ENCODE measurements at places on chromosomes 16 and 17.

DNA sequence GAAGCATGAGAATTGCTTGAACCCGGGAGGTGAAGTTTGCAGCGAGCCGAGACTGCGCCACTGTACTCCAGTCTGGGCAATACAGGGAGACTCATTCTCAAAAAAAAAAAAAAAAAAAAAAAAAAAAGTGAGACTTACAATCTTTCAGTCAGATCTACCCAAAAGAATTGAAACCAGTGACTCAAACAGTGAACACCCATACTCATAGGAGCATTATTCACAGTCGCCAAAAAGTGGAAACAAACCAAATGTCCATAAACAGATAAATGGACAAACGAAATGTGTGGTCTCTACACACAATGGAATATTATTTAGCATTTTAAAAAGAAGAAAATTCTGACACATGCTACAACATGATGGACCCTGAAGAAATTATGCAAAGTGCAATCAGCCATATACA lies 9.1 kb upstream of the SCNN1B start:
- no peak for DNase-seq

DNA sequence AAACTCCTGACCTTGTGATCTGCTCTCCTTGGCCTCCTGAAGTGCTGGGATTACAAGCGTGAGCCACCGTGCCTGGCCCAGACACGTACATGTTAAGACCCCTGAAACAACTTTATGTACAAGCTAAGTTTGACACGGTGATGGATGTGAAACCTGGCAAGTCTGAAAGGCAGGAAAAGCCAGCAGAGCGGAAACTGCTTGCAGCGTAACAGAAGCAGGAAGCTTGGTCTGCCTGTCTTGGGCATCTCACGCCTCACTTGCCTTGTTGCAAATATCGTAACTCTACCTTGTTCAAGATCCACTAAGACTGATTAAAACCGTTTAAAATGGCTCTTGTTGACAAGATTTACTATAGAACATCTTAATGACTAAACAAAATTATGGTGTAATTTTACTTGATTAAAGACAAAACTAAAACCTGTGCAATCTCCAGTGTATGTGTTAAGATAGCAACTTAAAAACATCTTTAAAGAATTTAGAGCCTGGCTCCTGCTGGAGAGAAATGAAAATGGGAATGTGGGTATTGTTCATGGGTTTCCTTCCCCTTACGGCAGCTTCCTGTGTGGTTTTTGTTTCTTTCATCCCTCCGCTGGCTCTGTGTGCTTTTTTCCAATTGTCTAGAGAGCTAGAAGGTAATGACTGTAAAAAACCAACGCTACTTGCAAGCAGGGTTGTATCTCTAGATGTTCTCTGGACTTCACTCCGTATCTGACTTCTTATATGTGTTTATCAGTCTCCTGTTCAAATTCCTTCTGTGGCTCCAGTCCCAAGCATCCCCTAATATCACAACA lies 477.6 kb downstream of the XYLT1 start:
- no peak for DNase-seq

DNA sequence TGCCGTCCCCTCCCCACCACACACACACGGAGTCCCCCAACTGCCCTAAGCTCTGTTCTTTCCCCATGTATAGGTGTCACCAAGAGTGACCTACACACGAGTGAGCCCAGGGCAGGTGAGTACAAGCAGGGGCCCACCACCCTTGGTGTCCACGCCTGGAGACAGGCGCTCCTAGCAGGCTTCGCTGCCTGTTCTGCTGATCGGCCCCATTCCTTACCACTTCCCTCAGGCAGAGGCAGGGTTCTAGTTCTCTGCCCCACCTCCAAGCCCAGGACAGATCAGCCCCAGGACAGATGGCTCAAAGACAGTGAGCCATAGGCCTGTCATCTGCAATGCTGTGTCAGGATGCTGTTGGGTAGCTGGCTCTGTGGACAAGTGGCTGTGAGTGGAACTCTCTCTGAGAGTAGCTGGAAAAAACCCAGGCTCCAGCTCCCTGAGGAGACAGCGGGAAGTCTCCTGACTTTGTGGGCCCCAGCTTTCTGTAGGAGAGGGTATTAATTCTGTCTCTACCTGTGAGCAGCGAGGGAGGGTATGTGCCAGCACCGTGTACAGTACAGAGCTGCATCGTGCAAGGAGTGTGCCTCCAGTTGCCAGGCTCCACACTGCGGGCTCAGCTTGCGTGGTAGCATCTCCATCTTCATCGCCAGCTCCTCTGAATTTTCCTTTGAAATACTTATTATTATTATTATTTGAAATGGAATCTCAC lies 897 bp downstream of the TP53I13 start:
- no peak for DNase-seq

DNA sequence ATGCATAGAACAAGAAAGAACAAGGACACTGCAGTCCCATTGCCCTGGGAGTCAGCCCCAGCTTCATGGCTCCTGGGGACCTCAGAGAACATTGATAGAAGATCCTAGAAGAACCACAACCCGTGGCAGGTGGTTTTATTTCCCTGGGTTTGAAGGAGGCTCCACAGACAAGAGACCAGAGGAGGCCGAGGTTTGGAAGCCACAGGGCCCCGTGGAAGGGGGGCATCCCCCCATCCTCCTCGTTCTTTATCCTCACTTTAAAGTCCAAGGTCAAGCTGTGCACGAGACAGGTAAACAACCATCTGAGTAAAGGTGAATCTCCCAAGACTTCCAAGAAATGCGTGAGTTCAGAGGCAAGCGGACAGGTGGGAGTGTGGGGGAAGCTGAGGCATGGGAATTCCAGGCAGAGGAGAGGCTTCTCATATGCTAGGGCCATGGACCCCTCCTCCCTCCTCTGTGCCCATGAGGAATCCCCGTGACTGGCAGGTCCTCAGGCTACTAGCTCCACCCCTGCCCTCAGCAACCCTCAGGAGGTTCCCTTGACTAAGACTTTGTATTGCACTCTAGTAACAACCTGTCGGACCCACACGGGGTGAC lies 849 bp upstream of the SULT1A1 start:
- no peak for DNase-seq

GRCh38 chr17:53462393-53462811 lies 360.3 kb upstream of the KIF2B start:
- no peak for DNase-seq

DNA sequence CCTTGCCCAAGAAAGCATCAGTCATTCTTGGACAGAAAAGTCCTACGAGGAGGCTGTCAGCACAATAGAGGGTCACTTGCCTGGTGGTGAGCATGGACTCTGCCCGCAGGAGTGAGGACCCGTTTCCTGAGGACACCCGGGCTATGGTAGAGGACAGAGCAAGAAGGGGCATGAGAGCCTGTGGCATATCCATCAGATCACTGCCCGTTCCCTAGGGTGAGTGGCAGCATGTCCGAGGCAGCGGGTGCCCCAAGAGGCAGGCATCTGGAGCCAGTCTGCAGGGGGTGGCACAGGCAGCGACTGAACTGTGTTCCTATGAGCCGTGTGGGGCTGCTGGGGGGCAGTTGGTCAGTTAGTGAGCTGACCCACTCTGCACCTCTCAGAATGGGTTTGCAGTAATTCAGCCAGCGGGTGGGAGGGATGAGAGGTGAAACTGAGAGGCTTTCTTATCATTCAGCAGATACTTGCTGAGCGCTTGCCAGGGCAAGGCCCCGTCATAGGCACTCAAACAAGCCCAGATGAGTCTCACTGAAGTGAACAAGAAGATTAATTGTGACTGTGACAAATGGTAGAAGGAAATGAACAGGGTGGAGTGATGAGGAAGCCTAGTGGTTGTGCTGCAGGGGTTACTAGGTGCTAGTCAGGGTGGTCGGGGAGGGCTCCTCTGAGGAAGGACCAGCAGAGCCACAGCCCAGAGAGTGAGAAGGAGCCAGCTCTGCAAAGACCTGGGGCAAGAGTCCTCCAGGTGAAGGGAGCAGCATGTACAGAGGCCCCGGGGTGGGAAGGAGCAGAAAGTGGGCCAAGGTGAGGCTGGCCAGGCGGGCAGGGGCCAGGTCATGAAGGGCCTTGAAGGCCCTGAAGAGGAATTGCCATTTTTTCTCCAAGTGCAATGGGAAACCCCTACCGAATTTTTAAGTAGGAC lies 87.9 kb downstream of the CLEC16A start:
- no peak for DNase-seq

DNA sequence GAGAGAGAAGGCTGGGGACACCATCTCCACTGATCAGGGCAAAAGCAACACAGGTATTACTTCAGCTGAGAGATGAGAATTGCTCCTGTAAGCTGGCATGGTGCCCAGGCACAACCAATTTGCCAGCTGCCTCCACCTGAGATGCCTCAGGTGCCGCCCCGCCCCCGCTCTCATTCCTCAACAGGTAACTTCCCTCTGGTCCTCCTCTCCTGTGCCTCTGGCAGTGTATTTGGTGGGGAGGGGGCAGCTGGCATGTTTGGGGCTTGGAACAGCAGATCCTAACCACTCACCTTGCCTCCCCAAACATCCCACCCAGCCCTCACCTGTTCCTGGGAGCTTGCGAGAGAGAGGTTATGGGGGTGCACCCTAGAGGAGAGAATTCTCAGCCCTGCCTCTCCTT lies 2.9 kb upstream of the SRCIN1 start:
- no peak for DNase-seq

All from SJSA1 (cell line).